ENCODE measurements at places on chromosomes 11 and 22.

DNA sequence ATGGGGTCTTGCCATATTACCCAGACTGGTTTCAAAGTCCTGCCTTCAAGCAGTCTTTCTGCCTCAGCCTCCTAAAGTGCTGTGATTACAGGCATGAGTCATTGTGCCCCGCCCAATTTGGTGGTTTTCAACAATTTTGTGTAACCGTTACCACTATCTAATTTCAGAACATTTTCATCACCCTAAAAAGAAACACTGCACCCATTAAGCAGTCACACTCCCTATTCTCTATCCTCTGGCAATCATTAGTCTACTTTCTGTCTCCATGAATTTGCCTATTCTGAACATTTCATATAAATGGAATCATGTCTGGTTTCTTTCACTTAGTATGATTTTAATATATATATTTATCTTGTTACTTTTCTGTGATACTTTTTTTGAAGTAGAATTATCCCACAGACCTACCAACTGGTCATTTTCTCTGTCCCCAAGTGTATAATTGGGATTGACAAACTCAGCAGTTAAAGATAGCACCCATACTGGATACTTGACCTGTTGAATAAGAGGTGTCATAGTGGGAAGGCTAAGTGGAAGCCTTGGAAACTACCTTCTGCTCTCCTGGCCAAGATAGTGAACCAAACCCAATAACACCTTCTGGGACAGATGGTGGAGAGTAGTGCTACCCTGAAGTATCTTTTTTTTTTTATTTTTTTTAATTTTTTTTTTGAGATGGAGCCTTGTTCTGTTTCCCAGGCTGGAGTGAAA lies 64.8 kb downstream of the STIM1 start:
- DNase-seq: peak; percentile 48

- no peak for DNase-seq
These were observed 635.5 kb downstream of the NTM start for GRCh38 chr11:132005887-132006286.

- DNase-seq: no peak
These were observed 204.9 kb upstream of the TBCEL start for GRCh38 chr11:120819003-120819402.

DNA sequence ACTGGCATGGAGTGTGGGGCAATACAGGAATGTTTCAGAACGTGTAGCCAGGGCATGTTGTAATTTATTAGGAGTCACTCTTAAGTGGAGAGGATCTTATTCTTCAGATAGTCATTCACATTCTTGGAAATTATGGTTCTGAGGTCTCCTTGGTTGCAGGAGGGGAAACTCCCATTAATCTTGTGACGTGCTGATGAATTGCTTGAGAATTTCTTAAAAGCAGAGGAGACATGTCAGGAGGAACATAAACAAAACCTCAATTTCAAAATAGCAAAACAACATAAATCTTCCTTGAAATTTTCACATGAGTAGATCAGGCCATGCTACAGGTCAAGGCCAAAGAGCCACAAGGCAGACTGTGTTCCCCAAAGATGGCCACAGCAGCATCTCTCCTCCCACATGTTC lies 50.4 kb downstream of the ADM start:
- no peak for DNase-seq

- DNase-seq: no peak
These were observed 5.9 kb downstream of the YWHAH start for GRCh38 chr22:31950226-31950625.

DNA sequence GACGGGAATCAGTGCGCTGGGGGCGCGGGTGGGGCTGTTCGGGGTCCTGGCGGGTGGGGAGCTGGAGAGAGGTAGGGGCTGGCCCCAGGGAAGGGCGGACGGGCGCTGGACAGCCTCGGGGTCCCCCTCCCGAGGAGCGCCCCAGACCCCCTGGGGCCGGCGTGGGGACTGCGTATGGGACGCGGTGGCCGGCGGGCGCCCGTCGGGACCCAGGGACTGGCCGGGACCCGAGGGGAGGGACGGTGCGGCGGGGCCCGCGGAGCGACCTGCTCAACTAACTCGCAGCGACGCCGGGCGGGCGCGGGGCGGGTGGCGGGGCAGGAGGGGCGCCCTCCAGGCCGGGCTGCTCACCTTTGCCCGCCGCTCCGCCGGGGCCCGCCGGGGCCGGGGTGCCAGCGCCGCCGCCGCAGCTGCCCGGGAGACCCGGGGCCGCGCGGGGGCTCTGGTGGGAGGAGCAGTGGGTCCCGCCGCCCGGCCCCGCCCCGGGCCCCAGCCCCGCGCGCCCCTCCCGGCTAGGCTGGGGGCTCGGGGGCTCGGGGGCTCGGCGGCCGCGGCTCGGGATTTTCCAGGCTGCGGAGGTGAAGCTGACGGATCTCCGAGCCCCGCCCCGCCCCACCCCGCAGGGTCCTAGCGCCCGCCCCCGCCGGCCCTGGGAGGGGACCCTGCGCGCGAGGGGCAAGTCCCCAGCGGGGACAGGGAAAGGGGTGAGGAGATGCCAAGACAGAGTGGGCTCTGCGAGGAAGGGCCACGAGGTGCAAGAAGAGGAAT lies 12.3 kb downstream of the STARD10 start:
- peak; percentile 36 for DNase-seq

GRCh38 chr11:105265845-105266244 lies 126.3 kb upstream of the CARD18 start:
- DNase-seq: no peak

- no peak for DNase-seq
These were observed 6.9 kb upstream of the RAD9A start for GRCh38 chr11:67384851-67385366.

DNA sequence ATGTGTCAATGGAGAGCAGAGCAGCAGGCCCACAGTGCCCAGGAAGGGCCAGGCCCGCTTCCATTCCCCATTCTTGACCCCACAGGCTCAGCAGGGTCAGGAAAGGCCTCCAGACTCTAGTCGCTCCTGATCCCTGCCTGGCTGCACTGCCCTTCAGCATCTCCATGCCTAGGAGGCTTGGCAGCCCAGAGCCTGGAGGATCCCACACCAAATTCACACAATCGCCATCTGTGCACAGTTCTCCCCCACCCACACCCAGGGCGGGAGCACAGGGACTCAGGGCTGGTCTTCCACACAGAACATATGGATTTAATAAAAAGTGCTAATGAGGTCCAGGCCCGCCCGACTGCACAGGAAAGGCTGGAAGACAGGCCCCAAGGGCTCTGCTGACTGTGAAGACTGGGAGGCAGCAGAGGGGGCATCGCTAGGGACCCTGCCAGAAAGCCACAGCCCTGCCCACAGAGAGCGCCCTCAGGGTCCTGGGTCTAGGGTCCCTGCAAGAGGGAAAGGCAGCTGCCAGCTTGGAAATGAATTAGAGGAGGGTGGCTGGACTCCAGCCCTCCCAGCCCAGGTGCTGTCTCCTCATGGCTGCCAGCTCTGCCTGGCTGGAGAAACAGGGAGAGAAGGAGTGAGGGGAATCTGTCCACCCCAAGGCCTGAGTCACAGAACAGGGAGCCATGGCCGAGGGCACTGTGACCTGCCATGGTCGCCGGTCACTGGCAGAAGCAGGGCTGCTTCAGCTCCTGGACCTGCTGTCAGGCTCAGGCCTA lies 39.7 kb downstream of the DKK3 start:
- no peak for DNase-seq

DNA sequence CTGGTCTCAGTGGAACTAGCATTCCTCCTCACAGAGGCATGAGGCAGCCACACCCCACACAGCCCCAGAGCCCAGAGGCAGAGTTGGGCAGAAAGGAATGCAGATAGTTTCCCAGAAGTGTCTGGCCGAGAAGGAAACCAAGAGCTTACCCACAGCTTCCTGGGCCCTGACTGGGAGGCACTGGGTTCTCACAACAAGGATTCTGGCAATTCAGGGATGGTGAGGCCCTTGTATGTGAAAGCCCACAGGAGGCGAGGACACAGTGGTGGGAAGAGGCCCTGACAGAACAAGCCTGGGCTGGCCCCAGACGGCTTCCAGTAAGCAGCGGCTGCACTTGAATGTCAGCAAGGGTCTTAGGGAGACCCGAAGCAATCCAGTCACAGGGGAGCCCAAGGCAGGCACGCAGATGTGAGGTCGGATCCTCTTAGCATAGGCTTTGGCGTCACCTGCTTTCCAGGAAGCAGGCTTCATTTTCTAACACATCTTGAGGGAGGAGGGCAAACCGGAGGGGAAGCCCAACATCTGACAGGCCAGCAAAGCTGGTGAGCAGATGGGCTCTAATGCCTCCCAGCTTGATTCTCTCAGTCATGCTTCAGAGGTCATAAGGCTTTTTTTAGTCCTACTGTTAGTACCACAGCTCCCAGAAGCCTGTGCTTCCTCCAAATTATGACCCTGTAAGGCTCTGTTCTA lies 78.3 kb upstream of the AKIP1 start:
- no peak for DNase-seq

DNA sequence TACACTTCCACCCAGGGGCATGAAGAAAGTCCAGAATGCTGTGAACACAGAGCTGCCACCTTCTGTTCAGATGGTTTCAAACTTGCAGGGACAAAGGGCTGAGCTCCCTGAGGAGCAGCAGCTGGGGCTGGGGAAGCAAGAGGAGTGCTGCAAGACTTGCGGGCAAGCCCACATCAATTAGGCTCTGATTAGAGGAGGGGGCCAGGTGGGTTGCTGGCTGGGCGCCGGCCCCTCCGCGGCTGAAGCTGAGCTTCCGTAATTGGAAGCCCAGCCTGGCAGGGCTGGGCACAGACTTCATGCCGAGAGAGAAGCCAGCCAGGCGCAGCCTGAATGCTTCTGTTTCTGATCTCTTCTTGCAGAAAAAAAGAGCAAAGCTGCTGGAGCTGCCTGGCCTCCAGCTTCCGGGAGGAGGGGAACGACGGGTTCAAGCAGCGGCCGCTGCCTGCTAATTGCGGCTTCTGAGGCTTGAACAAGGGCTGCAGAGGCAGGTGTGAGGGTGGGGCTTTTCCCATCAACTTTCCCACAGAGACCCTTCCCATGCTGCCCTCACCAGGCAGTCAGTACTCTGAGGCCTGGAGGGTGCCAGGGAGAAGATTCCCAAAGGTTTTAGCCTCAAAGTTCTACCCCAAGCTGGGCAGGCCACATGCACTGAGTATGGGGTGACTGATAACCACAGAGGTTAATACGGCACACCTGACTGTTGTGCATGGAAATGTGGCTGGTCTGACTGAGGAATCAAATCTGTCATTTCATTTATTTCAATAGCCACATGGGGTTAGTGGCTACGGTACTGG lies 91.1 kb upstream of the LMO1 start:
- no peak for DNase-seq

DNA sequence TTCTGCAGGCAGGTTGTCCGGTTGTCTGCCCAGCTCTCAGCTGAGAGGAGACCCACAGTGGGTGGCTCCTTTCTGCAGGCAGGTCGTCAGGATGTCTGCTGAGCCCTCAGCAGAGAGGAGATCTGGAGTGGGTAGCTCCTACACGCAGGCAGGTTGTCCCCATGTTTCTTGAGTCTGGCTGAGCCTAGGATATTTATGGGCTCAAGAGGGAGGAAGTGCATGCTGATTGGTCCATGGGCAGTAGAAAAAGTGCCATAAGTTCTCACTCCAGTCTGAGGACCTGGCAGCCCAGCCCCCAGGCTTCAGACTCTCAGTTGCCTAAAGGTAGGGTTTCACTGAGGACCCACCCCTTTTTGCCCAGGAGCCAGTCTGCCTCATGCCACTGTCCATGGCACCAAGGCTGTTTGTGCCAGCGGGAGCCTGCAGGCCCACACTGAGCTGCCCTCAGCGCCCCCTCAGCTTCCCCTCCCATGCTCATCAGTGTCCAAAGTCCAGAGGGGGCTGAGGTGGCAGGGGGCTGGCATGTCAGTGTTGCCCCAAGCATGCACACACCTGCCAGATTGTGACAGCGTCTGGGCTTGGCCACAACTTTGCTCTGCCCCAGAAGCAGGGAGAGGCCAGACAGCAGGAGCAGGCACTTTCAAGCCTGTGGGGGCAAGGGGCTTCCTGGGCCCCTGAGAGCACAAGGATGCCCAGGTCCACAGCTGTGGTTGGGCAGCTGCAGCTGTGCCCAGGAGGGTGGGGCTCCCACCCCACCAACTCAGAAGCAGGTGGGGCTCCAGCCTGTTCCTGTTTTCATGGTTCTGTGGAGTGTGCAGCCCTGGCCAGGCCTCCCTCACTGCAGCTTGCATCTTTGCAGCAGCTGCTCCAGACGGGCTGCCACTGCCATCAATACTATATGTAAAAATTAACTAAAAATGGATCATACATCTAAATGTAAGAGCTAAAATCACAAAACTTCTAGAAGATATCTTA lies 3.8 kb upstream of the RNF141 start:
- DNase-seq: no peak

- DNase-seq: no peak
These were observed 634 bp downstream of the TIMM8B start for GRCh38 chr11:112085822-112086421.

DNA sequence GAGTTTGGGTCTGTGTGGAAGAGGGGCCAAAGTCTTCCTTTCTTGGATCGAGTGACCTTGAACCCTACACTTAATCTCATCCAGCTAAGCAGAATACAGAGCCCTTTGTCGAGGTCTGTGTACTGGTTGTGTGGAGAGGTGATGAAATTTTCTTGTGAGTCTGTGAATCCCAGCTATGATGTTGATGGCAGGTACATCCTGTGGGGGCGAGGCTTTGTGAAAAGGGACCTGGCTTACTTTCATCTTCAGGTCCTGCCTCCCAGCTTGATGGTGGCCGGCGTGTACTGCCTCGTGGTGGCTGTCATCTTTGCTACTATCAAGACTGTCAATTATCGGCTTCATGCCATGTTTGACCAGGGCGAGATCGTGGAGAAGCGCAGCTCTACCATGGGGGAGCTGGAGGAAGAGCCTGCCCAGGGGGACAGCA lies 1.0 kb downstream of the PCNX3 start:
- no peak for DNase-seq

DNA sequence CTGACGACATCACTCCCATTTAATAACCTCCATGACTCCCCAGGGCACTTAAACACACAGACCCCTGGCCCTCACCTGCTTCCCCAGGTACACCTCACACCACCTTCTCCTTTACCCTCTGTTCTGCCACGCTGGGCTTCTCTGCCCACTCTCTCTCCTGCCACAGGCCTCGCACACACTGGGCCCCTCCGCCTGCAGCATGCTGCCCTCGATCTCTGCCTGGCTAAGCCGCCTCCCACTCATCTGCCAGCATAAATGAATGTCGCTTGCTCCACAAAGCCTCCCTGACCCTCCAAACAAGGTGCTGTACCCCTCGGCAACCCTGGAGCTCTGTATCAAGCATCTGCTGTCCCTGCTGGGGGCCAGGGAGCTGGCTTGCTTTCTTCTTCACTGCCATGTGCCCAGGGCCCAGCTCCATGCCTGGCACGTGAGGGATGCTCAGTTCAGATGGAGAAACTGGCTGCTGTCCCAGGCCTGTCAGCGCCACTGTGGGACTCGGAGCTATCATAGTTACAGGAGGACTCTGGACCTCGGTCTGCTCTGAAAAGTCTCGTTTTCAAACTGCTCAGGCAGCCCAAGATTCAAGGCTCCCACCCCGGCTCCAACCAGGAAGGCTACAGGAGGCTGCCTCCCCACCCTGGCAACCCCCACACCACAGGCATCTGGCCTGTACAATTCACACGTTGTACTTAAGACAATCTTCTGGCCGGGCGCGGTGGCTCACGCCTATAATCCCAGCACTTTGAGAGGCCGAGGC lies 11.9 kb downstream of the TTLL1 start:
- no peak for DNase-seq

- DNase-seq: no peak
These were observed 1.3 kb upstream of the DGKZ start for GRCh38 chr11:46345881-46346484.
